ENCODE measurements at places on chromosomes 1 and 21. TPM values are rescaled to one million over a fixed set of nuclear protein-coding genes. Genes with fewer than 3 reads are reported as not detected.

Gene SPRR2B
- total RNA-seq = not detected

Gene KRTAP13-2
- total RNA-seq = not detected

Gene FCRL4
- total RNA-seq = not detected

Gene GJA9
- not detected for total RNA-seq

Gene TMEM50A
- 103 TPM for total RNA-seq

Gene TRNP1
- total RNA-seq = not detected

Gene GPR3
- total RNA-seq = not detected

Gene ZFYVE9
- total RNA-seq = 6.3 TPM

Gene IER5
- total RNA-seq = 74.7 TPM

Gene SLC25A33
- 11.2 TPM for total RNA-seq

- no peak for DNase-seq
Observed at GRCh38 chr1:207959910-207960309, 49.0 kb upstream of the CD34 start.

DNA sequence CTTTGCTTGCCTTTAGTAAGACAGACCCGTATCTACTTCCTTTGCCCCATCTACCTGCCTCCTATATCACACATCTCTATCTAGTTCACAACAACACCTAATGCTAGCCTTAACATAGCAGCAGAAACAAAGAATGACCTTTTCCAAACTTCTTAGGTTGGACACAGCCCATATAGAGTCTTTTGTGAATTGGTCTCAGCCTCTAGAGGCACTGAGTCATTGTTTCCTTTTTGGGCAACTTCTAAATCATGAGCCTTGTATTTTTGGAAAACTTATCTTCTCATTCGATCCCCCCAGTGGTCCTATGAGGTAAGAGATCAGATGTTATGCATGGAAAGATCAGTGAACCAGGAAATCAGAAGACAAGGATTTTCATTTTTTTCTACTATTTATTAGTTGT, 679.4 kb upstream of the USP24 start:
- DNase-seq = no peak

DNA sequence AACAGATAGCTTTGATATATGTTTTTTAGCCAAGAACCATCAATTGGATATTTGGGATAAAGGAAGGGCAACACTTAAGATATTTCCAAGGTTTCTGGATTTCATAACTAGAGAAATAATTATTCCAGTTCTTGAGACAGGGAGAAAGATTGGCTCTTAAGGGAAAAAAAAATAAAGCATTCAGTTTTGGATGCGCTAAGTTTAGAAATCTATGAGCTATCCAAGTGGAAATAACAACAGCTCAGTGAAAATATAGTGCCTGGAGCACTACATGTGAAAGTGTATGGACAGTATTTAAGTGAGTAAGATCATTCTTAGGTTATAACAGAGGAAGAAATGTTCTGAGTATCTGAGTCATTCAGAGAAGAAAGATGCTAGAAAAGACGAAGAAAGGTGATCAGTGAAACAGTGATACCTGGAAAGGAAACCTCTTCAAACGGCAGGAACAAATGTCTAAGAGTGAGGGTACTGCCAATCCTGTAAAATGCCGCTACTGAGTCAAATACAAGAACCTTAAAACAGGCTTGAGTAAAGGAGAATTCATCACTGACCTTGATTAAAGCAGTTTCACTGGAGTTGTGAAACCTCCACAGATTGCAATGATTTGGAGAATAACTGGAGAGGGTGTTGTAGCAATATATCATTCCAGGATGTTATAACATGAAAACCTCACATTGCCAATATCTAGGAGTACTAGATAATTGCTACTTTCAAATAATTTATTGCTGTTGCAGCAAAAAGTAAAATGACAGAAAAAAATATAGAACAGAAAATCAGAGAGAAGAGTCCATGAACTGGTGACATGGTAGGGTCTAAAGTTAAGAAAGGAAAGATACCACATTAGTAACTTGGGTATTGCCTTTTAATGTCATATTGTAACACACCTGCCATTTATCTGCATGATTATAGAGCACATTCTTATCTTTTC, 482.1 kb upstream of the RGS18 start:
- no peak for DNase-seq

- DNase-seq = no peak
Observed at GRCh38 chr1:116879478-116880133, 30.1 kb upstream of the PTGFRN start.

DNA sequence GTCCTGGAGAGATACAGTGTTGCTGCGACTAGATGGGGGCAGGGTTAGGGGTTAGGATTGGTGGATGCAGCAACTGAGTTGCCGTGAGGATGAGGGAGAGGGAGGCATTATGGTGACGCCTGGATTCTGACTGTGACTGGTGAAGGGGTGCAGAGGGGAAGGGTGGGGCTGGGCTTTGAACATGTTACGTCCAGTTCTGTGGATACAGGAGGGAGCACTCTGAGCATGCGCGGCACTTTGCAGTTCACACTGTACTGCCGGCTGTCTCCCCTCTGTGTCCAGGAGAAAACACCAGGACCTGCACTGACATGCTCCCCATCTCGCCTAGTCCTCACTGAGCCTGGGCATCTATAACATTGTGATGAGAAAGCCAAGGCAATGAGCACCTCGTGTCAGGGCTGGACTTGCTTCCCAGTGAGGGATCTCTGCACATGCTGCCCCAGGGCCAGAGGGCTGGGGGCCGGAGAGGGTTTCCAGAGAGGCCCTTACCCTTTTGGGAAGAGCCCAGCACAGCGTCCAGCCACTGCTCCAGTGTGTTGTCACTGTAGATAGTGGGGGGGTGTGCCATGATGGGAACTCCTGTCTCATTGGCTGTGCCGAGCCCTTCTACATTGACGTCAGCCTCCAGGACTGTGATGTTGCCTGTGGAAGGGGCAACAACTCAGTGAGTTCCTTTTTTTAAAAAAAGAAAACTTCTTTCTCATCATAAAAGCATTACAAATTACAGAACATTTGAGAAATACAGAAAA, 7.6 kb downstream of the FAM151A start:
- no peak for DNase-seq

GRCh38 chr1:156910309-156910782, 10.1 kb upstream of the LRRC71 start:
- DNase-seq = peak; percentile 65

DNA sequence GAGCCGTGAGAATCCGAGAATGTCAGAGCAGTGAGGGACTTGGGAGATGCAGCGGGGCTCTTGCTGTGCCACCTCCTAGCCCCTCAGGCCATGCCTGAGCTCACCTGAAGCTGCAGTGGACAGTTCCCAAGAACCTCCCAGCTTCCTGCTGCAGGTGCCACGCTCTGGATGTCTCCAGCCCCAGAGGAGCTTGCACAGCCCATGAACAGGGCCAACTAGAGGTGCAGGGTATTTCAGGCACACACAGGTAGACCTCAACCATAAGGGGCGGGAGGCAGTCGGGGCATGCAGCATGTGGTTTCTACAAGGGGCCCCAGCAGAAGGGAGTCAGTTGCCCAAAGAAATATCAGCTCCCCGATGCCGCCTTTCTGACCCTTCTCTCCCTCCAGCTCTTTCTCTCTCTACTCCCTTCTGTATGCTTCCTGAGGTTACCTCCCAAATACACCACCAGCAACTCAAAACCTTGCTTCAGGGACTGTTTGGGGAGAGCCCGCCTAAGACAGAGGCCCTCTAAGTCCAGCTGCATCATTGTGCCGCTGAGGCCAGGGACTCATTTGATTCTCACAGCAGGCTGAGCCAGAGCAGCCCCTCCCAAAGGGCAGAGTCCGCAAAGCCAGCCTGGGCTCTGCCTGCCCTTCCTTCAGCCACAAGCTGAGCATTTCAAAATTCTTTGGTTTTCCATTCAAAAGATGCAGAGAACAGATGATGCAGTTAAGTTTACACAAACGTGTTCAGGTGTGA, 209.8 kb downstream of the MATN1 start:
- peak; percentile 35 for DNase-seq

GRCh38 chr1:228360533-228361313, 45.9 kb downstream of the TRIM11 start:
- no peak for DNase-seq

DNA sequence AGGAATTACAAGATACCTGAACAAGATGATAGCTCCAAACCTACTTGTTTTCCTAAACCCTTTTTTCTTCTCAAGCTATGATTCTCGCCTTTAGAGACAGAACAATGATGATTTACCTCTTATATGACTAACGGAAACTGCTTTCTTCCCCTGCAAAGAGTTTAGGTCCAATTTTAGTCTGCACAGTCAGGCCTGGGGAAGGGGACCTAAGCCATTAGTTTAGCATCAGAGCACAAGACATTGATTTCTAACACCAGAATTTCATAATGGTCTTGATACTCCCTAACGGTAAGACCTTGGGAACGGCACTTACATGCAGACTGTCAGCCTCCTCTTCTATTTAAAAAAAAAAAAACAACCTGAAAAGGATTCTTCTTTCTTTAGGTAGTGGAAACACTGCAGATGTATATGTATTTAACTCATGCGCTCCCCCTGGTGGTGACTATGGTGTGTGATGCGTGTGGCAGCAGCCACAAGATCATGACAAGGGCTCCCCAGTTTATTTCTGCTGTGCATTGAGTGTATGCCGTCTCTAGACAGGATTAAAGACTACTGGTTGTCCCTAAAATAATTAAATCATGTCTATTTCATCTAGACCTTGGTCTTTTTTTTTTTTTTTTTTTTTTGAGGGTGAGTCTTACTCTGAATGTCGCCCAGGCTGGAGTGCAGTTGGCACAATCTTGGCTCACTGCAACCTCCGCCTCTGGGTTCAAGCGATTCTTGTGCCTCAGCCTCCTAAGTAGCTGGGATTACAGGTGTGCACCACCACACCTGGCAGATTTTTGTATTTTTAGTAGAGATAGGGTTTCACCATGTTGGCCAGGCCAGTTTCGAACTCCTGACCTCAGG, 37.3 kb upstream of the TMEM222 start:
- DNase-seq = peak; percentile 91

DNA sequence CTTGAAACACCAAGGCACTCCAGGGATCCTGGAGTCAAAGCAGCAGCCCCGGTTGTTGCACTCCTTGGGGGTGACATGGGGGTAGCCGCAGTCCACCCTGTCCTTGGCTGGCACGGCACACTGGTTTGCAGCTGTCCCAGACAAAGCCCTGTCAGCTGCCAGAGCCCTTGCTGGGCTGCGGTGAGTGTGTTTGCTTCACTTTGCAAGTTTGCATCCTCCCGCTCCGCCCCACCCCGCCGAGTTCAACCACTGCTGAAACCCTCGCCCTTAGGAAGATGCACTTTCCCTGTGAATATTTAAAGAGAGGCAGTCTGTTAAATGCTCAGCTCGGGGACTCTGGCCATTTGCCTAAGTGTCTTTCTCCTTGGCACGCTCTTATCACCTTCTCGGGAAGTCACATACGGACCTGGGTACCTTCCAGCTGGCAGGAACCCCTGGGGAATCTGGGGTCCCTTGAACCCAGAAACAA, 1.7 kb downstream of the TFF3 start:
- DNase-seq = no peak

DNA sequence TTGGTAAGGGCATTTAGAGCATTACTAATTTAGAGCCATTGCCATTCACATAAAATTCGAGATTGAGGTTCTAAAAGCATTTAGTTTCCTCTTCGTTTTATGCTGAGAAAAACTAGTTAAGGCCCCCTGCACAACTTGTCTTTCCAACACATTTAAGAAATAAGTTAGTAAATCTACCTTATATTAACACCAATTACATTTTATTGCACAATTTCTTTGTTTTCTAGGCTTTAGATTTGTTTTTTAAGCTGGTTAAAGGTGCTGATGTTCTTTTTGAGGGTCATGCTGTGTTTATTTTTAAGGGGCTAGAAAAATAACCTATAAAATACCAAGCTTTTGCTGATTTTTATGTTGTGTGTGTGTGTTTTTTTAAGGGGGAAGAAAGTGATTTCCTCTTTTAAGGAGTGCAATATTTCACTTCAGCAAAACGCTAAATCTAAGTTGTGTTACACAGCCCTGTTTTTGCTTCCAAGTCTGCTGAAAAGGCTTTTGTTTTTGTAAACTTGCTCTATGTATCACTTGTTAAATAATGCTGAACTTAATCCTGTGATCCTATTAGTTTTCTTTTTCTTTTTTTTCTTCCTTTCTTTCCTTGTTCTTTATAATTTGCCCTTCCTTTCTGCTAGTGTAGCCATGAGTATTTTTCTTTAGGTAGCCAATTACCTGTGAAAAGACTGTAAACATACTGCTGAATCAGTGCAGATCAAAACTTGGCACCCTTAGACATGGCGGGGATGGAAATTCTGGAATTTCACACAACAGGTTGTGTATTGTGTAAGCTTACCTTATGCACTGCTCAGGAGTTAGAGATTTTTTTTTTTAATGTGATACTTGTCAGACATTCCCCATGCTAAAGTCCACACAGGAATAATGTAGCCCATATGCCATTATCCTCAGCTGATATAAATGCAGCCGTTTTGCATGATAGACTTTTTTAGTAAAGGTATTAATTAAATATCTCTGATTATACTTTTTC, 1.5 kb downstream of the CEPT1 start:
- no peak for DNase-seq

GRCh38 chr21:17697473-17697872, 84.8 kb upstream of the BTG3 start:
- DNase-seq = no peak

DNA sequence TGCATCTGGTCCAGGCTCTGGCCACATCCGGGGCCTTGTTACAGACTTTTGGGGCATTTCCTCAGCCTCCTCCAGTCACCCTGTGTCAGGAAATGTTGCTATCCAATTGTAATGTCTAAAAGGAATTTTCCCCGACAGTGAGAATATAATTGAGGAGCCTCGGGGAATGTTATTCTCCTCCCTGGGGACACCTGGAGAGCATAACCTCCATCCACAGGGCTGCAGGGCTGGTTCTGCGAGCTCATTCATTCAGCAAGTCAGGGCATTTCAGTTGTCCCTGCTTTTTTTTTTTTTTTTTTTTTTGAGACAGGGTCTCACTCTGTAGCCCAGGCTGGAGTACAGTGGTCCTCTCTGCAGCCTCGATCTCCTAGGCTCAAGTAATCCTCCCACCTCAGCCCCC, 72.6 kb downstream of the MDM4 start:
- DNase-seq = no peak

GRCh38 chr1:237112663-237113062, 70.7 kb downstream of the RYR2 start:
- no peak for DNase-seq

DNA sequence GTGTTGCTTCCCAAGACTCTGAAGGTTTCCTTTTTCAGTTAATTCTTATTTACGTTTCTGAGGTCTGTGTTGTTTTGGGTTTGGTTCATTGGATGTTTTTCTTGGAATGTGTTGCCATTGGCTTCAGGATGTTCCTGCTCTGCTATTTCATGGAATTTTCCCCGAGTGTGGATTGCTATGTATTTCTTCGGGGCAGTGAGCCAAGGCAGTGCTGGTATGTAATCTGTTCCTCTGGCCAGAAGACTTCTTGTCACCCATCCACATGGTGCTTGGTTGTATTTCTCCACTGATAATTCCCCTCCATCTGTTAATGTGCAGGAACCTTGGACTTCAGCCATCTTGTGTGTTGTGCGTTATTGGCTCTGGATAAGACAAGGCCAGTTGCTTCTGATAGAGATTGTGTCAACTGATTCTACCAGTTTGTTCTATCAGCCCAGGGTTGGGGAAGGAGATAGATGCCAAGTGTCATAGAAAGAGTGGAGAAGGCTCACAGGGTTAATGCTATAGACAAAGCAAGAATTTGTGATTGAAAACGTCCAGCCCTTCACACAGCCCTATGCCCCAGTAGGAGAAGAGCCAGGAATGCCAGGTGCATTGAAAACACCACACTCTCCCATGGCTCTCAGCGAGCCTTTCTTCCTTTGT, 505.2 kb downstream of the PLPP3 start:
- DNase-seq = no peak

GRCh38 chr1:81007024-81007423, 793.7 kb upstream of the ADGRL2 start:
- DNase-seq = no peak

GRCh38 chr1:91691525-91691924, 190.9 kb downstream of the CDC7 start:
- no peak for DNase-seq

- no peak for DNase-seq
Observed at GRCh38 chr1:208763971-208764370, 519.8 kb upstream of the PLXNA2 start.

Data from CD8-positive, alpha-beta T cell (primary cell).